EL (cell line): ENCODE measurements at places on chromosomes 3 and 15.

GRCh38 chr3:127351775-127352350 is 64.0 kb upstream of the PRR20G start:
- DNase-seq, result no peak

- DNase-seq, result no peak
Measured at GRCh38 chr3:48783304-48783703, 64.4 kb downstream of the PRKAR2A start.

GRCh38 chr3:52535411-52536111 is 844 bp upstream of the UQCC5 start:
- DNase-seq, result no peak

- DNase-seq, result no peak
Measured at GRCh38 chr3:139522421-139522820, 17.1 kb downstream of the RBP1 start.

- DNase-seq, result peak; percentile 40
Measured at GRCh38 chr15:78873793-78874765, 1.4 kb downstream of the MORF4L1 start.

GRCh38 chr15:89898614-89899294 is 5.0 kb upstream of the AP3S2 start:
- peak; percentile 44 for DNase-seq

DNA sequence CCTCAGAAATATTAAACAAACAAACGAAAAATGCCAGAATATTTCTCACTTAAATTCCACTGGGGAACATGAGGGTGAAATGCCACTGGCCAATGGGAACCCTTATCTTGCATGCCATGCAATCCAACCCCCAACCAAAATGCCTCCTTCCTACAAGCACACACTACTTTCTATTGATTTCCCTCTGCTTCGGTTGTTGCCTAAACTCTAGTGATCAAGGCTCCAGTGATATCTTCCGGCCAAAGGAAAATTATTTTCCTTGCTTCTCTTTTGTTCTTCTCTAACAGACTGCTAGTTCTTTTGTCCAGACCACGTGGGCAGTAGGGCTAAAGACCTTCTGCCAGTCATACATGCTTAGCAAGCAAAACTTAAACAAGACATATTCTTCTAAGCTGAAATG is 115.7 kb downstream of the TMCC1 start:
- DNase-seq, result peak; percentile 21

GRCh38 chr15:76339305-76340197 is 3.0 kb downstream of the ISL2 start:
- peak; percentile 49 for DNase-seq

DNA sequence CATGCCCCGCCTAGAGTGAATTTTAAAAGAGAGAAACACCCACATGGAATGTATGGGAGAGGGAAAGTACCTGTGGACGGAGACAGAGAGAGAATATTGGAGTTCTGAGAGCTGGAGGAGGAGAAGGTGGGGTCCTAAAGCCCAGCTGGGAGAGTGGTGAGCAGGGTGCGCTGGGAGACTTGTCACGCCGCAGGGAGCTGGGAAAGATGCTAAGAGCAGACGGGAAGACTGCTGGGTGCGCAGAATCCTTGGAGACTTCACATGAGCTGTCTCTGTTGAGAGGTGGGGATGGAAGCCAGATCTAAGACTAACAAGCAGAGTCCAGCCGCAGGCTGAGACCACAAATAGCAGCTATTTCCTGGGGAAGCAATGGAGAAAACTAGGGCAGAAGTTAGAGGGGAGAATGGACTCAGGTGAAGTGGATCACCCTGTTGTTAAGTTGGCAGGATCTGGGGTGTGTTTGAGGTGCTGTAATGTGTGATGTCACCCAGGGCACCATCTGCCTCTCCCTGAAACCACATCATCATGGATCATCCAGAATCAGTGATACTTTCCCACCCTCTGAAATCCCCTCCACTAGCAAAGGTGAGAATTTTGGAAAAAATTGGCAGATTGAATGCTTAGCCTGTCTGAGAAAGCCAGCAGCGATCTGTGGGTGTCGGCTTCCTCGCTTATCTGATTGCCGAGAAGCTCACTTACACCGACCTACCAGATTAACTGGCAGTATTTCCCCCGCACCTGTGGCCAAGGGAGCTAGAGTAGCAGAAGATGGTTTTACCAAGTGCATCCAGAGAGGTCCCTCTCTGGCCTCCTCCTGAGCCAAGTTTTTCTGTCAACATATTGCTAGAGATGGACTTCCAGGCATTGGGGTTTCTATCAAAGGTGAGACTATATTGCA is 174.8 kb upstream of the BHLHE40 start:
- no peak for DNase-seq

GRCh38 chr3:7684182-7684715 is 817.4 kb upstream of the LMCD1 start:
- DNase-seq, result no peak

DNA sequence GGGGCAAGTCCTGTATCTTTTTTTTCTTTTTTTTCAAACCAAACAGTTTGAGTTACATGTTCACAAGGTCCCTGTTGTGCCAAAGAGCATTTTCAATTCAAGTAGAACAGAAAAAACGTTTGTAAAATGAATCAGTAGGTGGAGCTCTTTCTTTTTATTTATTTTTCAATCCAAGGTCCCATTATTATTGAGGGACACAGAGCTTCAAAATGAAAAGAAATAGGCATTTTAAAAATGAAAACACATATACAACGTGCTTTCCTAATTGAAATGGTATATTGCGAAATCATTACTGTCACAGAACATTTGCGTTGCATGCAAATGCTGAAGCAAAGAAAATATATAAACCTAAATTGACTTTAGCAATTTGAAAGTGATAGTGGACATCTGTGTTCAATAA is 711.0 kb downstream of the MECOM start:
- peak; percentile 13 for DNase-seq

DNA sequence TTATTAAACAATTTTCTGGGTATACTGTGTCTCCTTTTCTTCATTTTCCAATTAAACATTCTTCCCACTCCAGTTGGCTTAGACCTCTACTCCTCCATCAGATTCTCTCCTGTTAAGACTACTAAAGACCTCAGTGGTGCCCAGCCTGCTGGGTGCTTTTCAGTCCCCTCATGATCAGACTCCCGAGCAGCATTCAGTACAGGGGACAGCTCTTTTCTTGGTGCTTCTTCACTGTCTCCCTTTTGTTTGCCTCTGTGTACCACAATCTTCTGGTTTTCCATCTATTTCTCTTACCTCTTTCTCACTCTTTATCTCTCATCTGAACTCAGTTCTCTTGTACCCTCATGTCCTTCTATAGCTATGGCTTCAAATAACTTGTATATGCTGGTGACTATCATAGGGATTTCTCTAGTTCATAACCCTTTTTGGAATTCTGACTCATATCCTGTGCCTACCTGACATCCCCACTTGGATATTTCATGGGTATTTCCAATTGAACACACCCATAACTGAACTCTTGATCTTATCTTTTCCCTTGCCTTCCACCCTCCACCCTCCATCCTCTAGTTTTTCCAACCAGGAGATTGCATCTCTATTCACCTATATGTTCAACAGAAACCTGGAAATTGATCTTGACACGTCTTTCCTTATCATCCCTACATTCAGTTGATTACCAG is 55.6 kb upstream of the ABHD10 start:
- peak; percentile 67 for DNase-seq

DNA sequence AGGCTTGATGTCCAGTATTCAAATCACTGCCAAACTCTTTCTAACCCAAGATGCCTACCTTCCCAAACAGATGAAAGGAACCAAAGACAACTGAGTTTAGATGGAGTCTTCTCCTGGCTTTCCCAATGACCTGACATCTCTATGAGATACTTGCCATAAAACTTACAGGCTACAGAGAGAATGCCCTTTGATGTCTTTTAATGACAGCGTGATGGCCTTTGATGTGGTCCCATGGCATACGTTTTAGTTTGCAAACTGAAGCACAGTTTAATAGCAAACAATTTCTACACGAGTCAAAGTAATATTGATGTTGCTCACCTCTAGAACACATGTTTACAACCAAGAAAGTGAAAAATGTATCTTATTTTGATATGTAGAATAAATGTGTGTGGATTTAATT is 73.2 kb downstream of the ZIC4 start:
- no peak for DNase-seq

DNA sequence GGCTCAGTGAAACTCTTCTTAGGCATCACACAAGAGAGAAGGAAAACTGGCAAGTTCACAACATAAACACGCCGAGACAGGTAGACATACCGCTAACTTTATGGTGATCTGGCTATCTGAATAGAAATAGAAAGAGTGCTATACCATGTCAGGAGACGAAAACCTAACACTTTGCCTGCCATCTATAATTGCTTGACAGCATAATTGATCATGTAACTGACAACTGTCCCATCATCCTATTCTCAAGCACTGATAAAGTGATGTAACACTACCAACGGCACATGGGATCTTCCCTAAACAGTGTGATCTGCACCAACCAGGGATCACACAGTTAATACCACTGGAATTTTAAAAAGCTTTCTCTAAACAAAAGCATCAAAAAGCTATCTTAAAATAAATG is 270.9 kb upstream of the NSMCE3 start:
- DNase-seq, result no peak

- DNase-seq, result no peak
Measured at GRCh38 chr15:66872405-66872804, 170.4 kb downstream of the SMAD6 start.

DNA sequence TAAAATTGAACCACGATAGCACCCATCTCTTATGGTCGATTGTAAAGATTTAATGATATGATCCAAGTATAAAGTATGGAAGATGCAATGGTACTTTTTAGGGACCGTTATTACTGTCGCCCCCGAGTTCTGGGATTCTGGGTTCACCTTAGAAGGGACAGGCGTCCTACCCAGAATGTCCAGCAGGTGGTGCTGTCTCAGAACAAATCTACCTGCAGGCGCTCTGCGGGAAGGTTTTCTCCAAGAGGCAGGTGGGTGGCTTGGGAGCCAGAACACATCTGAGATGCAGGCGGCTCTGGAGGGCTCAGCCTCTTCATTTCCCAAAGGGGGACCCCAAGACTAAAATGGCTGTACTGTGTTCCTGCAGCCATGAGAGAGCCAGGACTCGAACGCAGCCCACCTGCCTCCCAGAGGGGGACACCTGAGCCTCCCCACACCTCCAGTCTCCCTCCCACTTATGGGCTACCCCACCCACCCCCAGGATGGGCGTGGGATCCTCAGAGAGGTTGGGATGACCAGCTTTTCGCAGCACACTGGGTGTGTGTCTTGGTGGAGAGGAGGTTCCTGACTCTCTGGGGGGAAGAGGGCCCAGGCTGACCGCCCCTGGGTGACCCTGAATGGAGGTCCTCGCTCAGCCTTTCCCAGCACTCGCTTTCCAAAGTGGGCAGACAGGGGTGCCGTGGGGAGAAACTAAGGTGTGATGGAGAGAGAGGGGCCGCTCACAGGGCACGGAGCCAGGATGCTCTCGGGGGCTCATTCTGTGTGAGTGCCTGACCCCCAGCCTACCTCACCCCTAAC is 28.1 kb upstream of the CORO2B start:
- DNase-seq, result peak; percentile 50

- DNase-seq, result no peak
Measured at GRCh38 chr3:121698901-121699300, 38.2 kb upstream of the HCLS1 start.

DNA sequence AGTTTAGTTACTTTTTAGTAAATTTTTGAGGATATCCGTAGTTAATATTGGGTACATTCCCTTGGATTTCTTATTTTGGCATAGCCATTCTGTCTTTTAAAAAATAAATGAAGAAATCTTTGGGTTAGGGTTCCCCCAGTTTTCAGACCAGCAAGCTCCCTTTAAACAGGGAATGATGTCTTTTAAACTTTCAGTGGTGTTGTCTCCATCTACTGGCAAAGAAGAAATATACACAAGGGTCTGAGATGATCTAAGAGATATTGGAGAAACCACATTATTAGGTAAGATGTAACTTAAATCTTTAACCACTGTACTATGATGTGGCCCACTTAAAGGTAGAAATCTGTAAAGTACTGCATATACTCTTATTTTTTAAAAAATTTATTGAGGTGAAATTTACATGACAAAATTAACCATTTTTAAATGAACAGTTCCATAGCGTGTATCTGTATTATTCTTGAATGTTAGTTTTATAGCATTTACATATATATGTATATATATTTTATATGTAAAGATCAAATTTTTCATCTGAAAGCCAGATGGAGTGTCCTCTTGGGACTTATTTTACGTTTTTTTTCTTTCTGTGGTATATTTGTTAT is 35.1 kb upstream of the EIF3J start:
- DNase-seq, result peak; percentile 55

GRCh38 chr15:42010434-42010833 is 10.4 kb downstream of the PLA2G4E start:
- DNase-seq, result peak; percentile 23

GRCh38 chr3:153927107-153927506 is 194.1 kb upstream of the ARHGEF26 start:
- DNase-seq, result peak; percentile 47

GRCh38 chr3:122067588-122068240 is 12.6 kb downstream of the CD86 start:
- DNase-seq, result no peak

- DNase-seq, result no peak
Measured at GRCh38 chr3:18234717-18235335, 190.3 kb downstream of the SATB1 start.

GRCh38 chr3:129686941-129687340 is 80.5 kb upstream of the PLXND1 start:
- DNase-seq, result no peak

DNA sequence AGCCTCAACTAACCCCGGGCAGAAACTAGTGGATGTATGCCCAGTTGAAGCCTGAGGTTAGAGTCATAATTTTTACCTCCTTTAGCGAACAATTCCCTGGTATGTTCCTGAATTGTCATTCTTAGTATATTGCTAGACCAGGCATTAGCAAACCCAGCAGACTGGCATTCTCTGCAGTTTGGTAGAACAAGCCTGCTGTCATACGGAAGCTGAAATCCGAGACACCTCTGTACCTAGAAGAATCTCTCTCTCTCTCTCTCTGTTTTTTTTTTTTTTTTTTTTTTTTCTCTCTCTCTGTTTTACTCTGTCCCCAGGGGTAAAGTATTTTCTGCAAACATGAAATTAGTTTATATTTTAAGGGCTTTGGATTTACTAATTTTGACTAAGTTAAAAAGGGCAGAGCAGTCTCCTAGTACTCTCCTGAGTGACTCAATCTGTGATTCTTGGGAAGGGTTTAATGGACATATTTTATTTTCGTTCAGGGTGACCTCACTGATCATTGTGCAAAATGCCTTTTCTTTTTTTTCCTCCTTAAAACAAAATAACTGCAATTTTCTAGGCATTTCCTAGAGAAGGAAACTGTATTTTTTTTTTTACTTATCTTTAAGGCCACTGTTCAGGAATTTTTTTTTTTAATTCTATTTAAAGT is 133.6 kb upstream of the ICE2 start:
- DNase-seq, result no peak

GRCh38 chr3:12467746-12468145 is 16.5 kb upstream of the TSEN2 start:
- no peak for DNase-seq
